ENCODE measurements at places on chromosomes 3 and 15. TPM values are rescaled to one million over a fixed set of nuclear protein-coding genes. Genes with fewer than 3 reads are reported as not detected.

DNA sequence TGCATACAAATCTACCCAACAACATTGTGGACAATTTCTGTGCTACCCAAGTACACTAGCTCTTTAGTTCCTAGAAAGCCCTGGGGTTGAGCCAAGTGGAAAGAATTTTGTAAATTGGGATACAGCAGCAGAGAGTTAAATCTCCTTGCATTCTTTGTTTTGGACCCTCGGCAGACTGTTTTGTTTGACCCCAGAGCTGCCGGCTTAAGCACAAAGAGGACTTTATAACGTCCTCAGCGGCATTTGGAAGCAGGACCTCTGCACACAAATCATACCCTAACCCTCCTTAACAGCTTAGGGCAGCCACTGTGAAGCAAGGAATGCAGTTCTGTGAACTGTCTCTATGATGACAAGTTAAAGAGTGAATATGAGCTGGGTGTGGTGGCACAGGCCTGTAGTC lies 415.3 kb downstream of the CNTN4 start:
- peaks cover 5% of the 10 kb centered on the region for H3K36me3 ChIP-seq
- no peaks in the 10 kb centered on the region for H3K27me3 ChIP-seq
- no peak for DNase-seq
- no peak overlapping the region for H3K27ac ChIP-seq
- peaks cover 12% of the 10 kb centered on the region for H3K4me1 ChIP-seq

DNA sequence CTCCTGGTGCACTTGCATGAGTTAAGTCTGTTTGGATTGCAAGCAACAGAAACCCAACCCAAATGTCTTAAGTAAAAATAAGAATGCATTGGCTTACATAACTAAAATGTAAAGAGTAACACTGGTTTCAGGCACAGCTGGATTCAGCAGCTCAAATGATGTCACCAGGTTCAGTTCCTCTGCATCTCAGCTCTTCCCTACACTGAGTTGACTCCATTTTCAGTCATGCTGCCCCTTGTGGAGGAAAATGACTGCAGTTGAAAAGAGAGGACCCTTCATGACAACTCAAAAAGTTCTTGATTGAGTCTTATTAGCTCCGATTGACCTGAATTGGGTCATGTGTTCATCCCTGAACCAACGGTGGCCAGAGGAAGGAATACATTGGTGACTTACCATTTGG lies 138.5 kb upstream of the ABI3BP start:
- no peak for DNase-seq
- no peaks in the 10 kb centered on the region for H3K36me3 ChIP-seq
- peaks cover 18% of the 10 kb centered on the region for H3K27me3 ChIP-seq
- no peaks in the 10 kb centered on the region for H3K4me1 ChIP-seq

Gene DLEC1
- 1.8 TPM for total RNA-seq

- H3K4me3 ChIP-seq = no peak overlapping the region
- no peaks in the 10 kb centered on the region for H3K27me3 ChIP-seq
- peak overlapping the region; percentile 7 for H3K27ac ChIP-seq
- no peak for DNase-seq
- peaks cover 67% of the 10 kb centered on the region for H3K4me1 ChIP-seq
Observed at GRCh38 chr15:101243420-101243819, 8.4 kb downstream of the CHSY1 start.

GRCh38 chr15:20645956-20646355 lies 104.4 kb upstream of the GOLGA6L6 start:
- no peaks in the 10 kb centered on the region for H3K4me1 ChIP-seq
- peaks cover 3% of the 10 kb centered on the region for H3K36me3 ChIP-seq
- H3K4me3 ChIP-seq = no peak overlapping the region
- DNase-seq = no peak

GRCh38 chr3:3189102-3189727 lies 9.7 kb upstream of the CRBN start:
- H3K4me3 ChIP-seq = no peak overlapping the region
- H3K27me3 ChIP-seq = peaks cover 42% of the 10 kb centered on the region
- H3K27ac ChIP-seq = peak overlapping the region; percentile 16
- no peaks in the 10 kb centered on the region for H3K36me3 ChIP-seq

DNA sequence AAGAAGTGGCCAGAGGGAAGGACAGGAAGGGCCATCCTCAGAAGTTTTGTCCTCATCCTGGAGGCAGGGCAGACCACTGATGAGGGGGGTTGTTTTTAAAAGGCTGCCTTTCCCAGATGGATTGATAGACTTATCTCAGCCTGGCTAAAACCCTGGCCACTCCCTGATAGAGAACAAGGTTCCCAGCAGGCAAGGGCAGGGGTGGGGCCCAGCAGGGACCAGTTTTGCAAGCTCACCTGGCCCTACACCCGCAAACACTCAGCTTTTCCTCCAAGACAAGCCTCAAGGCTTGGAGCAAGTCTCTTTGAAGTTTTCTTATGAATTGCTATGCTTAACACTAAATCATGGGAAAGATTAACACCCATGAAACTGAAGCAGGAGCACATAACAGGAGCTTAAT lies 9.1 kb downstream of the LIPC start:
- H3K4me3 ChIP-seq = no peak overlapping the region
- H3K27ac ChIP-seq = peak overlapping the region; percentile 78
- peaks cover 42% of the 10 kb centered on the region for H3K4me1 ChIP-seq
- no peak for DNase-seq
- H3K36me3 ChIP-seq = no peaks in the 10 kb centered on the region
- no peaks in the 10 kb centered on the region for H3K27me3 ChIP-seq

- no peak overlapping the region for H3K27ac ChIP-seq
- DNase-seq = no peak
- H3K27me3 ChIP-seq = no peaks in the 10 kb centered on the region
- no peak overlapping the region for H3K4me3 ChIP-seq
- peaks cover 23% of the 10 kb centered on the region for H3K36me3 ChIP-seq
Observed at GRCh38 chr15:24933716-24934115, 21.1 kb upstream of the SNRPN start.

Data from mesothelial cell of epicardium (in vitro differentiated cells).